ENCODE measurements at places on chromosomes 1 and 21.

- DNase-seq: no peak
Measured at GRCh38 chr1:184806296-184806721, 51.7 kb upstream of the EDEM3 start.

DNA sequence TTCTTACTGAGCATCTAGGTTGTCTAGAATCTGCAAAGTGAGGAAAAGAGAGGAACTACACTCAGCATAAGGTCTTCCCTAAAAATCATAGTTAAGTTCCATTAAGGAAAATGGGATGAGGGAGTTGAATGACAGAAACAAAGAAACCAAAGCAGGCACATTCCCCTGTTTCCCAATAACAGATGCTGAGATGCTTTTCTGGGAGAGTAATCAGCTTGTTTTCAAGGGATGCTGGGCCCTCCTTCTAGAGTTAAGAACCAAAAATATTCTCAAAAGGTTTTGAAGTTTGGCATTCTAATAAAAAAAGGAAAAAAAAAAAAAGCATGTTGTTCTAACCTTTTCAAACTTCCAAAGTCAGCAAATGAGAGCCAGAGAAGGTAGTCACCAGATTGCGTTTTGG is 105.2 kb upstream of the ZNF648 start:
- no peak for DNase-seq

DNA sequence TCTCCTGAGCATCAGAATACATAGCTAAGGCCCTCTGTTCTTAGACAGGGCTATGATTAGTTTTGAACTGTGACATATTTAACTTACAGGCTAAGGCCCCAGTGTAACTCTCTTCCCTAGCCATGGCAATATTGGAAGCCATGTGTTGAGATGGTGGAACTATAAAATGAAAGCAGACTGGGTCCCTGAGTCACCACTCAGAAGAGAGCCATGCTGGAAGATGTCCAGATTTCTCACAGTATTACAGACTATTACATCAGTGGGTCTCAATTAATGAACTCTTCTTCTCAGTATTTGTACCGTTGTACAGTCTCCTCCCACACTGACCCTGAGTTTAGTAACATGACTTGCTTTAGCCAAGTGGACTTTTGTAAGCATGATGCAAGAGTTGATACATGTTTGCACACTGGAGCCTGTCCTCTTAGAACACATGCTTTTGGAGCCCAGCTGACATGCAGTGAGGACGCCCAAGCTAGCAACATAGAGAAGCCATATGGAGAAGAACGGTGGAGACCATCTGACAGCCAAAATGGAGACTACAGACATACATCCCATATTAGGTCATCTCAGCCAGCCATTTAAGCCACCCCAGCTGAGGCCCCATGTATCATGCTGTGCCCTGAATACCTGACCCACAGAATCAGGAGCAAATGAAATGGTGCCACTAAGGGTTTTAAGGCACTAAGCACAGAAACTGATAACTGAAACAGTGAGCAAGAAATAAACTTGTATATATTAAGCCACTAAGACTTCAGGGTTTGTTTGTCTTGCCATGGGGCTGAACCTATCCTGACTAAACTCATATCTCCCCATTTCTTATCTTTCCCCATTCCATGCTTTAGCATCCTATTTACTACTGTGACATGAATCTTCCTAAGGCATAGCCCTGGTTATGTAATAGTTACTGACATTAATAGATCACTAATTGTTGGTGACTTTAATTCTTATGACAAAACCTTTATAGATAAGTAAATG is 24.4 kb downstream of the TBX15 start:
- DNase-seq: no peak

- no peak for DNase-seq
Measured at GRCh38 chr1:111596499-111596898, 23.1 kb upstream of the RAP1A start.

- no peak for DNase-seq
Measured at GRCh38 chr1:3410142-3410925, 44.1 kb upstream of the ARHGEF16 start.

DNA sequence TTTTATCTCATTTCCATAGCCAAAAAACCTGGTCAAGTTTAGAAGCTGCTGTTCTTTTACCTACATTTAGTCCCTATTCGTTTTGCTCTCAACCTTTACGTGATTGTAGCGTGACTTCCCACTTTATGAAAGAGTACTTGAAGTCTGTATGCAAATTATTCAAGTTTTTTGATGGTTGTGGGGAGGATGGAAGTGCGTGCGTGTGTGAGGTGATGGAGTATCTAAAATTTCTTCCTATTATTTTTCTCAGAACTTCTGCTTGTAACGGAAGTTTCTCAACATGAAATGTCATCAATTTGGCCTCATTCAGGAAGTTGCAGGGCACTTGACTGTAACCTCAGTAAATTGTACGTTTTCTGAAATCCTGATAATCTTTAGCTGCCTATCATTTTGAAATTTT is 64.0 kb downstream of the SAMSN1 start:
- DNase-seq: no peak

DNA sequence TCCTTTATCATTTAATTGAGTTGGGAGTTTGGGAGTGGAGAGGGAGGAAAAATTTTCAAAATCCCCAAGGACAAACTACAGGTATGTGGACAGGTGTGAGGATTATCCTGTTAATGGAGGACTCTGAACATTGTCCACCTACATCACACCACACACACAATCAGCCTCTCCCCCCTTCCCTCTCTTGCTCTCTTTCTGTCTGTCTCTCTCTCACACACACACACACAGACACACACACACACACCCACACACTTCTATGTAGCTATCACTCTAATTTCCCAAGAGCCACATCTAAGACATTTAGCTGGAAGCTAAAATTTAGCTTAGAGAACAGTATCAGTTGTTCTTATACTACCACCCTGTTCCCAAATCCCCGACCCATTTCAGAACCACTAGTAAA is 1.5 kb downstream of the S100A8 start:
- no peak for DNase-seq

DNA sequence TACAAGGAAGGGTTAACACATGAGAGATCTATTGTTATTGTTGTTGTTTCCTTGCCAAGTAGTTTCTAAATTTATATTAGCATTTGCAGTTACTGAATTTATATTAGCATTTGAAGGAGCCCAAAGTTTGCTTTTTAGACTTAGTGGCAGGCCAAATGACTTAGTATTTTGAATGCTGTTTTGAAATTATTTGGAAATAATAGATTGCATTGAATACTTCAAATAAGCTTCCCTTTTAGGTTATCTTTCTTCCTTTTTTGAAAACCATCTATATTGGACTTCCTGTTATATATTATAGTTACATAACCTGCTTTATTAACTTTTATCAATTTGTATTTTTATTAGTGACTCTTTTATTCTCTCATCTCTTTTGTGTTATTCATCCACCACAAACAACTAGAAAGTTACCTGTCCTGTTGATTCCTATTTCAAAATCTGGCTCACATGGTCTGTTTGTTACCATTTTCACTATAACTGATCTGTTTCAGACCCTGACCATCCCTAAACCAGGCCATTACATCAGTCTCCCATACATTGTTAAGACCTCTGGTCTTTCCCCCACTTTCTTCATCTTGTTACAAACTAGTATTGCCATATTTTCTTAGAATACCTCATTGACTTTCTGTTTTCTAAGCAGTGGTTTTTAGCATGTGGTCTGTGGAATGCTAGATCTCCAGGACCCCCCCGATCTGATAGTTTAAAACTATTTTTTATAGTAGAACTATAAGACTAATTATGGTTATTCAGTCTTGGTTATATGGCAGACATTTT is 185.2 kb downstream of the RASAL2 start:
- no peak for DNase-seq

DNA sequence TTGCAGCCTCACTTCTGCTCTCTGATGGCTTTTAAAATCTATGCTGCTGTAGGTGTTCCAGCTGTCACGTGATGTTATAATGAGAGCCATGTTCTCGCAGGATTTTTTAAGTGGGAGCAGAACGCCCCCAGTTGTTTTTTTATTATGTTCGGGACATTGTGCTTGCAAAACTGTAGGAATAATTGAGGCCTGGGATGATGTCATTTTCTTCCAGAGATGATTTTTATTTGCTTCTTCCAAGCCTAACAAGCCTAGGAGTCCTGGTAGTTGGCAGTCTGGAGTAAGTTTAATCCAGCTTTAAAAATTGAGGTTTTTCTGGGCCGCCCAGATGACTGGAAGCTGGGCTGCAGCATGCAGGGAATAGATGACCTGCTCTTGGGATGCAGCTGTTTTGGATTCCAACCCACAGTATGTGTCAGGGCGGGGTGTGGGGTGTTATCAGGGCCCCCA is 34.6 kb upstream of the CHIT1 start:
- DNase-seq: no peak

DNA sequence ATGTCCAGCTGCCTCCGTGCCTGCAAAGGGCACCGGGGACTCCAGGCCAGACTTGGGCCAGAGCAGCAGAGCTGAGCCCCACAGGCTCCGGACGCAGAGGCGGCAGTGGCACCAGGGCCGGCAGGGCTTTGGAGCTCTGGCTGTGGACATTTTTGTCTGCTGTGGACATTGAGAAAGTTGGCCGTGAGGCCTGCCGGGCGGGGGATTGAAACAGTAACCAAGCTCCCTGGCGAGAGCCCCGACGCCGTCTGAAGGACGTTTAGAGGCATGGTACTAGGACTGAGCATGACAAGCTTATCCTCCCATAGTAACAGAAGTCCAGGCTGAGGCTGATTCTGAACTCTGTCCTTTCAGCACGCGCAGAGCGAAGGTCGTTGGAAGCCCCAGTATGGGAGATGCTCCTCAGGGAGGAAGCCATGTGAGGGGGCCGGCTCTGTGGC is 323.8 kb downstream of the AMY1C start:
- no peak for DNase-seq

DNA sequence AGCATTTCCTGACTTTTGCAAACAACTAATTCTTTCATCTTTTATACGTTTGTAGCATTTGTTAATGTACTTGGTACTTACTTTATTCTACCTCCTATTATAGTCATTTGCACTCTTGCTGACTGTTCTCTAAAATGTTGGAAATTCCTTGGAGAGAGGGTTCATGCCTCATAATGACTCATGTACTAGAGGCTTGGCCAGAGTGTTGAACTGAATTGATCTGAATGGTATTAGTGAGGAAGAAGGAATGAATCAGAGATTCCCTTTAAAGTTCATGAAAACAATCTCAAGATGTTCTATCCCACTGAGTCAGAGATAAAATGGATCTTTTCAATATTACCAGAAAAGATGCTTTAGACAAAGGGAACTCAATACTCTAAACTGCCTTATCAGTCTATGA is 383.4 kb downstream of the SEC16B start:
- DNase-seq: no peak

- DNase-seq: no peak
Measured at GRCh38 chr1:156709757-156710489, 4.5 kb upstream of the CRABP2 start.

GRCh38 chr1:188642704-188643103 is 1814.0 kb downstream of the PLA2G4A start:
- DNase-seq: no peak

DNA sequence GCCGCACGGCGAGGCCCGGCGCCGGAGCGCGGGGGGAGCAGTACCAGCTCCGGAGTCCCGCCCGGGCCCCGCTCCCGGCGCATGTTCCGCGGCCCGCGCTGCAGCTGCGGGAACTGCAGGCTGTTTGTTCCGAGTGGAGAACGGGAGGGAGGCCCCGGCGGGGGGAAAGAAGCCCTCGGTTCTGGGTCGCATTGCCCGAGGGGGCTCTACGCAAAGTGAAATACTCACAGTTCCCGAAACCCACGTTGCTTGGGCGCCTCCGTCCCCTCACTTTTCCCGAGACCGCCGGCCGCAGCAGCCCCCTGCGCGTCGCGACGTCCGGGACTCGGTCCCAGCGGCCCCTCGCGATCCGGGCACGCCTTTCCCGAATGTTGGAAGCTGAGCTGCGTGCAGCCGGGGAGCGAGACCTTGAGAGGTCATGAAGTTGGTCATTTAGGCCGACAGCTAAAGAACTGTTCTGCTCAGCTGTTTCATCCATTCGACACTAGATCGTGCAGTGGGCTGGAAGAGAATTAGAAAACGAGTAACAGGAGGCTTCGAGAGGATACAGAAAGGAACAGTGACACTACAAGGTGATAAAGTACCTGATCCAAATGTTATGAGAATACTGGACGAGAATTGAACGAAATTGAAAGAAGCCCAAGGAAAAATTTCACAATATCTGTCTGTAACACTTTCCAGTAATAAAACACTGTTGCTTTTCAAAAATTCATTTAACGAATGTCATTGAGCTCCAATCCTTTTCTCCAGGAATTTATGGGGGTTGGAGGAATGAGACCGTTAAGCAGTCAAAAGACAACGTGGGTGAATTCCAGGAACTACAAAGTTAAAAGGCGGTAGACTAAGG is 657 bp upstream of the LIN9 start:
- DNase-seq: no peak

DNA sequence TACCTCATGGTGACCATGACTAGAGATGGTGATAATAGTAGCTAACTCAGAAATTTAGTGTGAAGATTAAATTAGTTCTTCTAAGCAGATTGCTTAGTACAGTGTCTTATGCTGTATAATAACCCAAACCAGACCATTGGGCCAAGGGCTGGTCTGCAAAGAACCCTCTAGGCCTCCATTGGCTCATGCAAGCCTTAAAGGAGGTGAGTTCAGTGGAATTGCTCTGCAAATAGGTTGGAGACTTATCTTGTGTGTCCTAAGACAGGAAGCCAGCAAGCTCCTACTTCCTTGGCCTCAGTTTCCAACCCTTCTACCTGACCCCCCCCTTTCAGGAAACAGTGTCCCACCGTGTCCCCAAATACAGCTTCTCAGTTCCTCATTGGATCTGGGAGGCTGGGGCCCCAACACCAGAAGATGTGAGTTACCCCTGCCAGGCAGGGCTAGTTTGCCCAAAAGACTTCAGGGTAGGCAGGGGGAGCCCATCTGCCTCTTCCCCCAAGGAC is 1.9 kb upstream of the MEF2D start:
- no peak for DNase-seq

GRCh38 chr1:237237721-237238120 is 195.7 kb downstream of the RYR2 start:
- no peak for DNase-seq

DNA sequence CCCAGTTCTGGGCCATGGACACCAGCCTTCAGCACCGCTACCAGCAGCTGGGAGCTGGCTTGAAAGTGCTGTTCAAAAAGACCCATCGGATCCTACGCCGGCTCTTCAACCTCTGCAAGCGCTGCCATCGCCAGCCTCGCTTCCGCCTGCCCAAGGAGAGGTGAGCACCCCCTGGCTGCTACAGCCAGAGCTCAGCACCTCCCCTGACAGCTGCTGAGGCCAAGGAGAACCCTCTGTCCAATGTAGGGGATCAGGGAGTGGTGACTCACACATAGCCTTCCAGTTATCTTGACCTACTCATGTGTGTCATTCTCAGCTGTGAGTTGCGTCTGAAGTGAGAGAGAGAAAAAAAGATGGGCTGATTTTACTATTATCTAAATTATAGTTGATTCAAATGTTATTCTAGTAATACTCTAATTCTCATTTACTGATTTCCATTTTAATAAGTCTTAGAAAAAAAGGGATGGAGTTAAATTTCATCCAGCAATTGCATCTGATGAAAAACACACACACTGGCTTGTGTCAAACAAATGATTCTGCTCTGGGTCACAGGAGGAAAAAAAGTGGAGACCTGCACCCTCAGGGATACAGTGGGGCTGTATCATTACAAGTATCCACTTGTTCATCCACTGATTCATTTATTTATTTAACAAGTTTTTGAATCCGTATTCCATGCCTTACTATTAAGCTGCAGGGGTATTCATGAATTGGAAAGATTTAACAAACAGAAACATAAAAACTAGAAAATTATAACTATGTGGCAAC is 108.0 kb downstream of the BRINP2 start:
- no peak for DNase-seq
